ENCODE measurements at places on chromosomes 3 and 15. TPM values are rescaled to one million over a fixed set of nuclear protein-coding genes. Genes with fewer than 3 reads are reported as not detected.

Gene STX19
- not detected for total RNA-seq

Gene ERICH6
- total RNA-seq, result not detected

Gene FMN1
- total RNA-seq, result not detected

Gene KNG1
- total RNA-seq, result not detected

- H3K27me3 ChIP-seq, result peaks cover 18% of the 10 kb centered on the region
- no peak overlapping the region for H3K4me3 ChIP-seq
- H3K36me3 ChIP-seq, result no peaks in the 10 kb centered on the region
- H3K4me1 ChIP-seq, result no peaks in the 10 kb centered on the region
These were observed 22.1 kb upstream of the PRR23E start for GRCh38 chr3:127170814-127171213.

GRCh38 chr15:71572452-71573053 lies 237.8 kb upstream of the NR2E3 start:
- no peak for DNase-seq
- no peak overlapping the region for H3K4me3 ChIP-seq
- H3K36me3 ChIP-seq, result no peaks in the 10 kb centered on the region
- H3K4me1 ChIP-seq, result no peaks in the 10 kb centered on the region
- H3K27me3 ChIP-seq, result peaks cover 12% of the 10 kb centered on the region

GRCh38 chr15:69443032-69443611 lies 9.5 kb upstream of the RPLP1 start:
- peaks cover 54% of the 10 kb centered on the region for H3K36me3 ChIP-seq
- peaks cover 17% of the 10 kb centered on the region for H3K4me1 ChIP-seq
- no peak overlapping the region for H3K4me3 ChIP-seq

GRCh38 chr3:184738982-184739381 lies 27.1 kb upstream of the MAGEF1 start:
- peaks cover 7% of the 10 kb centered on the region for H3K27me3 ChIP-seq
- no peak overlapping the region for H3K4me3 ChIP-seq
- H3K36me3 ChIP-seq, result no peaks in the 10 kb centered on the region
- H3K27ac ChIP-seq, result no peak overlapping the region
- DNase-seq, result no peak

DNA sequence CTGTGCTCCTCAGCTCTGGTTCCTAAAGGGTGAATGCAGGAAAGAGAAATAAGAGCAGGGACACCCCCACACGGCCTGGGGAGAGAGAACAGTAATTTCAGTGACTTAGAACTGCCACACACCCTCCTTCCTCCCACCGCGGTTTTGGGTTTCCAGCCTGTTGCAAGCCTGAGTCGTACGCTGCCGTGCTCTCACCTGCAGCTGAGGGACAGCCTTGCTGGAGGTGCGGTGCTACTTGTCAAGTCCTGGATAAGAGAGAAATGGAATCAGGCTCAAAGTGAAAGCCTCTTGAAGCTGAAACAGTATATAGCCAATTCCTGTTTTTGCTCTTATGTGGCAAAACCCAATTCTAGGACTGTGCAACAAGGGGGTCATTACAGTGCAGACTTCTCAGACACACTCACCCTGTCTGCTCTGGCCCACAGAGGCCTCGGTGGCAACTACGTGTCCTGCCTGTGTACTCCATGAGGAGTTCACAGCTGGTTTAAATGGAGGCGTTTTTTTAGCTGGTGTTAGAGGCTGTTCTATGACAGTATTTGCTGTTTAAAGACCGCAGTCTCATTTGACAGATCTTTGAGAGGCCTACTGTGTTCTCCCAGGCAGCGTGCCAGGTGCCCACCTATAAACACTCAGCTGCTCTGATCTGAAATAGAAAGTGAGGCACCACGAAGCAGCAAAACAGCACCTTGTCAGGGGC lies 42.9 kb downstream of the TBC1D2B start:
- H3K27ac ChIP-seq, result peak overlapping the region; percentile 73
- H3K4me1 ChIP-seq, result peaks cover 85% of the 10 kb centered on the region
- peaks cover 20% of the 10 kb centered on the region for H3K36me3 ChIP-seq
- peak overlapping the region; percentile 43 for H3K4me3 ChIP-seq
- H3K27me3 ChIP-seq, result no peaks in the 10 kb centered on the region
- peak; percentile 94 for DNase-seq

DNA sequence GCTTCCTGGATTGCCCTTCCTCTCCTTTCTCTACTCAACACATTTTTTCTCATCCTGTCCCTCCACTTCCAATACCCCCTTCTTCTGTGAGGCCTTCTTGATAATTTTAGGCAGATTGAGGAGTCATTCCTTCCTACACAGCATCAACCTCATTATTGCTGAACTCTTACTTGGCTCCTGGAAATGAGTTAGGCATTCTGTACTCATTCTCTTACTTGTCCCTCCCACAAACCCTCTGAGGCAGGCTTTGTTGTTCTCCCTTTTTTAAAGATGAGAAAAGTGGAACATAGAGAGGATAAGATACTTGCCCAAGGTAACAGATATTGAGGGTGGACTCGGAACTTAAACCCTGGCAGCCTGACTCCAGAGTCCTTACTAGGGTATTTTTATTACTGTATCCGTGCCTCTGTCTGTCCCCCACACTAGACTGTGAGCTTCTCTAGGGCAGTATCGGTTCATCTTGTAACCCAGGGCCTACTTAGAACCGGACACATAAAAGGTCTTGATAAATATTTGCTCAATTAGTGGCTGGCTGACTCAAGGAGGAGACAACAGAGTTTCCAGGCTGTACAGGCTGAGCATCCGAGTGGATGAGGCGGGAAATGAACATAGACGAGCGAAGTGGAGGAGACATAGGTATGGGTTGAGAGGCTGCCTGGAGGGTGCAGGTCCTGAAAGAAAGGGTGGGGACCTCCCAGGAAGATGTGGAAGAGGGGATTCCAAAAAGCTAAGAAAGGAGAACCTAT lies 148.7 kb upstream of the ATP2B2 start:
- H3K4me3 ChIP-seq, result no peak overlapping the region
- H3K36me3 ChIP-seq, result no peaks in the 10 kb centered on the region
- peaks cover 20% of the 10 kb centered on the region for H3K27me3 ChIP-seq
- no peak overlapping the region for H3K27ac ChIP-seq

GRCh38 chr3:96264701-96265100 lies 549.7 kb upstream of the EPHA6 start:
- H3K27me3 ChIP-seq, result no peaks in the 10 kb centered on the region
- no peak overlapping the region for H3K27ac ChIP-seq
- H3K4me1 ChIP-seq, result no peaks in the 10 kb centered on the region
- H3K4me3 ChIP-seq, result no peak overlapping the region

GRCh38 chr3:187777331-187777941 lies 32.2 kb upstream of the BCL6 start:
- H3K27me3 ChIP-seq, result no peaks in the 10 kb centered on the region
- peak; percentile 72 for DNase-seq
- H3K27ac ChIP-seq, result peak overlapping the region; percentile 91
- H3K4me1 ChIP-seq, result peaks cover 50% of the 10 kb centered on the region
- no peaks in the 10 kb centered on the region for H3K36me3 ChIP-seq

- H3K27ac ChIP-seq, result no peak within 1 kb of the TSS
- no peaks in the 10 kb centered on the region for H3K27me3 ChIP-seq
- no peaks in the 10 kb centered on the region for H3K4me1 ChIP-seq
- no peak within 1 kb of the TSS for H3K4me3 ChIP-seq
These were observed at the start of gene SAMMSON for GRCh38 chr3:69999140-70000027. TSS of gene SAMMSON (plus strand) at chr3:69999733.

- no peaks in the 10 kb centered on the region for H3K36me3 ChIP-seq
- no peak for DNase-seq
- no peak overlapping the region for H3K27ac ChIP-seq
These were observed 86.9 kb downstream of the CRYGS start for GRCh38 chr3:186457236-186457635.

- peaks cover 6% of the 10 kb centered on the region for H3K27me3 ChIP-seq
- peak; percentile 83 for DNase-seq
- H3K4me3 ChIP-seq, result peak within 1 kb of the TSS; percentile 88
- H3K36me3 ChIP-seq, result no peaks in the 10 kb centered on the region
- H3K27ac ChIP-seq, result peak within 1 kb of the TSS; percentile 60
These were observed at the start of gene HEG1 for GRCh38 chr3:125055913-125056745. TSS of gene HEG1 (minus strand) at chr3:125055997. CDS start at chr3:125055890, 107 bp downstream.

GRCh38 chr15:34644851-34645250 lies 61.4 kb upstream of the GOLGA8B start:
- no peak overlapping the region for H3K27ac ChIP-seq
- H3K4me1 ChIP-seq, result no peaks in the 10 kb centered on the region
- no peaks in the 10 kb centered on the region for H3K36me3 ChIP-seq
- H3K4me3 ChIP-seq, result no peak overlapping the region

GRCh38 chr3:172339892-172340291 lies 108.4 kb downstream of the GHSR start:
- DNase-seq, result no peak
- H3K4me3 ChIP-seq, result no peak overlapping the region
- peaks cover 11% of the 10 kb centered on the region for H3K36me3 ChIP-seq
- H3K4me1 ChIP-seq, result no peaks in the 10 kb centered on the region
- H3K27me3 ChIP-seq, result no peaks in the 10 kb centered on the region

Measured in activated CD4-positive, alpha-beta memory T cell treated with anti-CD3 and anti-CD28 coated beads for 36 hours (primary cell).